ENCODE measurements at places on chromosomes 7 and 10. TPM values are rescaled to one million over a fixed set of nuclear protein-coding genes. Genes with fewer than 3 reads are reported as not detected.
A peak's percentile ranks its signal among the peaks of the same experiment; 100 is the strongest.

COL28A1 gene
- total RNA-seq, result 10.2 TPM

CELF2 gene
- total RNA-seq, result 91.1 TPM

HMX2 gene
- total RNA-seq, result not detected

AZGP1 gene
- total RNA-seq, result 52.8 TPM

GLI3 gene
- total RNA-seq, result 18.4 TPM

ACBD7 gene
- 4.0 TPM for total RNA-seq

- H3K27me3 ChIP-seq, result no peaks in the 10 kb centered on the region
- H3K36me3 ChIP-seq, result no peaks in the 10 kb centered on the region
- no peaks in the 10 kb centered on the region for H3K4me1 ChIP-seq
- no peak overlapping the region for H3K27ac ChIP-seq
- DNase-seq, result peak; percentile 45
- H3K4me3 ChIP-seq, result no peak overlapping the region
Observed at GRCh38 chr10:1679821-1680650, 57.3 kb downstream of the ADARB2 start.

DNA sequence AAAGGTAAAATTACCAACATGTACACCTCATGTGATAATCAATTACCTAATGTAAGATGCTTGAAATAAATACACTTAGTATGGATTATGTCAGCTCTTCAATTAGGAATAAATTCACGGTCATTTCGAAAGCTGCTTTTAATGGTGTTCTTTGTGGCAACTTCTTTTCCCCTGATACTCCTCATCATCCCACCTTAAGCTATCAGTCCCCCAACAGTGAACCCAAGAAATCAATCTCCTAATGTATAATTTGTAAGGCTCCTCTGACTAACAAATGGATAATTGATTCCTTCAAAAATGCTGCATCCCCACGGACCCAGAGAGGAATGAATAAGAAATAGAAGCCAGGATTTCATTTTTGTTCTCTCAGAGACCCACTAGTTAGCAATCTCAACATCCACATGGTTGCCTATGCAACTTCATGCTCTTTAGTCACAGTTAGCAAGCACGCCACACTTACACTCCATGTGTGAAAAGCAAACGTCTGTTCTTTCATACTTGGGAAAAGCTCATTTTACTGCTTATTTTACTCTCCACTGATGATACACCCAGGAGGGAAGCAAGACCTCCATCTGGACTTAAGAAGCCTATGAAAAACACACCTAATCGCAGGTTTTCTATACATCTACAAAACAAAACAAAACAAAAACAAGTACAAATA, 70.1 kb downstream of the VPS41 start:
- H3K4me1 ChIP-seq, result peaks cover 2% of the 10 kb centered on the region
- no peak overlapping the region for H3K27ac ChIP-seq
- H3K4me3 ChIP-seq, result no peak overlapping the region
- no peaks in the 10 kb centered on the region for H3K36me3 ChIP-seq
- no peak for DNase-seq

- peak; percentile 88 for DNase-seq
- H3K36me3 ChIP-seq, result peaks cover 3% of the 10 kb centered on the region
- H3K27me3 ChIP-seq, result no peaks in the 10 kb centered on the region
- H3K27ac ChIP-seq, result no peak overlapping the region
- H3K4me3 ChIP-seq, result no peak overlapping the region
Observed at GRCh38 chr7:134856691-134857090, 77.3 kb downstream of the CALD1 start.

DNA sequence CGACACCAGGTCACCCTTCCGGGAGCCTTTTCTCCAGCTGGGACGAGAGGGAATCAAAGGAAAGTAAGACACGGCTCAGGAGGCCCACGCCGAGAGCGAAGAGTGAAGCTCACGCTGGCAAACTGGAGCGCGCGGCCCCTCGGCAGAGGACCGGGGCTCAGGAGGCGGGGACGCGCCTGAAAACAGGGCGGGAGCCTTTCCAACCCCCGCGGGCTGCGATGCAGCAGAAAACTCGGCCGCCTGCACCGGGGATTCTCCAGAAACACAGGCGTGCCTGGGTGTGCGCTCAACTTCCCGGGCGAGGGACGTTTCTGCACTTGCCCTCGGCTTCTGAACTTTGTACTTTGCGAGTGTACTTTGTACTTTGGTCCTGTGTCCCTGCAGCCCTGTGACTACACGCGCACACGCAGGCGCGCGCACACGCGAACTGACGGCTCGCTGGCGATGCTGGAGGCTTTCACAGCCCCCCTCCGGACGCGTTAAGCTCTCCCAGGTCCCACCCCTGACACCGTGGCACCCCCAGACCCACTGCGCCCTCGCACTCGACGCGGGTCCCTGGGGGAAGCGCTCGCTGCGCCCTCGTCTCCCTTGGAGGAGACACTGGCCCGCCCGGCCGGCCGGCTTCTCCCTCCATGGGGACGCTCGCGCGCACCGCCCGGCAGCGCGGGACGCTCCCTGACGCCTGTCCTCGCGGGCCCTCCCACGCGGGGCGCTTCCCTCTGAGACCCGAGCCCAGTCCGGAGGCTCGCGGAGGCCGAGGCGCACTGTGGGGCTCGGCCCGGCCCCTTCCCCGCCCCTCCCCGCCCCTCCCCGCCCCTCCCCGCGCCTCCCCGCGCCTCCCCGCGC, 588 bp upstream of the PAOX start:
- peak overlapping the region; percentile 60 for H3K4me3 ChIP-seq
- no peaks in the 10 kb centered on the region for H3K36me3 ChIP-seq
- H3K27me3 ChIP-seq, result no peaks in the 10 kb centered on the region
- peak overlapping the region; percentile 60 for H3K27ac ChIP-seq

GRCh38 chr10:30542001-30542894, 87.3 kb downstream of the LYZL2 start:
- peaks cover 3% of the 10 kb centered on the region for H3K4me1 ChIP-seq
- H3K4me3 ChIP-seq, result no peak overlapping the region
- peak overlapping the region; percentile 42 for H3K27ac ChIP-seq

- H3K4me1 ChIP-seq, result no peaks in the 10 kb centered on the region
- H3K27me3 ChIP-seq, result no peaks in the 10 kb centered on the region
- no peaks in the 10 kb centered on the region for H3K36me3 ChIP-seq
- no peak for DNase-seq
Observed at GRCh38 chr7:141275350-141275749, 201.5 kb downstream of the TMEM178B start.

DNA sequence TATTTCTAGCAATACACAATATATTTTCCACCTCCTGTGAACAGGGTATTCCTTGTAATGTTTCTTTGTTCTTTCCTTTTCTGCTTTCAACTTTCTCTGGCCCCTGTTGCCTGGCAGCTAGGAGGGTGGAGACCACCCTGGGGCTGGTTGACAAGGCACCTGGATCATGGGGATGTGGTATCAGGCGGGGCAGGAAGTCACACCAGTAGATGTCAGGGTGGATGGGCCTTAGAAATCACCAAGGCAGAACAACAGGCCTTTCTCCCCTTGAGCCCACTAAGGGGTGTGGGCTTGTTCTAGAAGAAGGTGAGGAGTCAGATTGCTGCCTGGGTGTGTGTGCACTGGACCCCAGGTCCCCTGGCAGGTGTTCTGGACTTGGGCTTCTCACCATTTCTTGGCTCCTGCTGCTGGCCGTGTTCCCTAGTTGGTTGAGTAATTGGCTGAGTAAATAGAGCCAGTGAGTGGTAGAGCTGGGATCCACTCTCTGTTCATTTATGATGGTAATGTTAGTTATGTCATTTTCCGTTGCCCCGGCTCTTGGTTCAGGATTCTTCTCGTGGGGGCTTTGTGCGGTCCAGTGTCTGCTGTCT, 24.9 kb downstream of the ZNF783 start:
- H3K4me1 ChIP-seq, result peaks cover 10% of the 10 kb centered on the region
- no peak overlapping the region for H3K27ac ChIP-seq
- H3K27me3 ChIP-seq, result no peaks in the 10 kb centered on the region
- H3K4me3 ChIP-seq, result no peak overlapping the region

DNA sequence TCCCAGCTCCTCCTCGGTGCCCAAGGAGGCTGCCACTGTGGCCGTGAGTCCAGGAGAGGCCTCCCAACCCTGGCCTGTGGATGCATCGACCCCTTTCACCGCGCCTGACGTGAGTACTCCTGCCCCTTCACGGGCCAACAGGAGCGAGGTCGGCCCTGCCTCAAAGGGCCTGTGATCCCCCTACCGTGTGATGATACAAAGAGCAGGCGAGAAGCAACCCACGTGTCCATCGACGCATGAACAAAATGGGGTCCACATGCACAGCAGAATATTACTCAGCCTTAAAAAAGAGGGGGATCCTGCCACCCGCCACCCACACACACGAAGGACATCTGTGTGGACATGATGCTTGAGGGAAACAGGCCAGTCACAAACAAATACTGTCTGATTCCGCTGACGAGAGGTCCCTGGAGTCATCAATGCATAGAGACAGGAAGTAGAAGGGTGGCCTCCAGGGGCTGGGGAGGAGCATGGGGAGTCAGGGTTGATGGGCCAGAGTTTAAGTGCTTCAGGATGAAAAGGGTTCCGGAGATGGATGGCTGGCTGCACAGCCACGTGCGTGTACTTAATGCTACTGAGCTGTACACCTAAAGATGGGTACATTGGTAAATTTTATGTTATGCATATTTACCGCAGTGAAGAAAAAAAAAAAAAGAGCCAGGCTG, 151.9 kb downstream of the PRKAG2 start:
- DNase-seq, result no peak
- H3K36me3 ChIP-seq, result no peaks in the 10 kb centered on the region
- no peak overlapping the region for H3K27ac ChIP-seq

GRCh38 chr7:88317422-88317821, 10.7 kb upstream of the STEAP4 start:
- no peaks in the 10 kb centered on the region for H3K27me3 ChIP-seq
- DNase-seq, result no peak

- no peak for DNase-seq
- H3K27ac ChIP-seq, result no peak overlapping the region
- peaks cover 37% of the 10 kb centered on the region for H3K4me1 ChIP-seq
- H3K27me3 ChIP-seq, result no peaks in the 10 kb centered on the region
- H3K4me3 ChIP-seq, result no peak overlapping the region
Observed at GRCh38 chr7:47383072-47383471, 198.8 kb downstream of the TNS3 start.

- H3K4me3 ChIP-seq, result no peak overlapping the region
- H3K27me3 ChIP-seq, result no peaks in the 10 kb centered on the region
- DNase-seq, result no peak
- H3K36me3 ChIP-seq, result peaks cover 8% of the 10 kb centered on the region
- no peak overlapping the region for H3K27ac ChIP-seq
Observed at GRCh38 chr10:93904901-93905300, 11.1 kb downstream of the SLC35G1 start.

DNA sequence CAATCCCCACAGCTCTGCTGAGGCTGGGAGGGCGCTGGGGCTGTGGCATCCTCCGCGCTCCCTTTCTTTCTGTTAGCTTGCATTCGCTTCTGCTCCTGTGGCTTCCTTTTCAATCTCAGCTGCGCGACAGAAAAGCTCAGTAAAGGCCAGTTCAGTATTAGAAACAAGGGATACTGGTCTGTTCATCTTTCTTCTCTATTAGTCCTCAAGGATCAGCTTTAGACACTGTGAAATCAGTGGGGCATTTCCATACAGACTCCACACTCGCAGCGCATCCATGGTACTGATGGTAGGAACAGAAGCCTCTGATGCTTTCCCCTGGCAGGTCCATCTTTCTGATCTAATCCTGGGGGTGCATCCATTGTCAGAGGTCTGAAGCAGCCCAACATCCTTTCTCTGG, 163.7 kb downstream of the LYZL1 start:
- H3K4me1 ChIP-seq, result no peaks in the 10 kb centered on the region
- H3K36me3 ChIP-seq, result peaks cover 2% of the 10 kb centered on the region
- H3K27ac ChIP-seq, result no peak overlapping the region
- DNase-seq, result no peak
- no peaks in the 10 kb centered on the region for H3K27me3 ChIP-seq
- H3K4me3 ChIP-seq, result no peak overlapping the region
